ENCODE measurements at places on chromosomes 5 and 9.

DNA sequence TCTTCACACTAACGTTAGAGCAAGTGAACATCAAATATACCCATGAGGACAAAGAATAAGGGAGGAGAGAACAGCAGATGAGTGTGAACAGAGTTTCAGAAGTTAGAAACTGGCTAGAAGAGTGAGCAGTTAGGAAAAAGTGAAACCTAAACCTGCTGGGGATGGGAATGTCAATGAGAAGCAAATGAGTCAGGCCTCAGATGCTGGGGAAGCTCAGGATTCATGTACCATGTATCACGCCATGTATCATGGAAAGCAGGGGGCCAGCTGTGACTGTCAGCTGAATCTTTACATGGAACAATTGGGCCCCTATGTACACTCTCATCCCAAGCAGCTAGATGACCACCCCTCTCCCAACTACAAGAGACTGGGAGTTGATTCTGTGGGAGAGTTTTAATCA is 16.2 kb downstream of the GDF9 start:
- no peak for DNase-seq

- DNase-seq, result no peak
These were observed 530.2 kb upstream of the FAM174A start for GRCh38 chr5:100004969-100005368.

- no peak for DNase-seq
These were observed 21.2 kb downstream of the RASGEF1C start for GRCh38 chr5:180187767-180188166.

- DNase-seq, result no peak
These were observed 8.6 kb downstream of the HAPLN1 start for GRCh38 chr5:83711982-83712601.

GRCh38 chr5:7244208-7244607 is 151.7 kb upstream of the ADCY2 start:
- no peak for DNase-seq

DNA sequence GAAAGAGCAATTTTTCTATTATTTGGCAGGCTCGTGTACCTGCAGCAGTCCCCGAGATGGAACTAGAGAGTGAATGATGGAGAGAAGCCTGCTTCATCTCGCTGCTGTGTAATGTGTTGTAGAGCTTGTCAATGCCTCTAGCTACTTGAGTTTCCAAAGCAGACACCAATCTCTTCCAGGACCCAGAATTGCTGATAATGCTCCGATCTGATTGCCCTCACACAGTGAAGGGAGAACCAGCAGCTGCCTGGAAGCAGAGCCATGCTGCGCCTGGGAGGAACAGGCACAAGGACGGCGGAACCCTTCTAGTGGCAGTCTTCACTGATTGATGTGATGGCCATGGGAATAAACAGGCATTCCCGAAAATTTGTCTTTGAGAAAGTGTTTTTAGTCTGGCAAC is 288.0 kb downstream of the ICE1 start:
- no peak for DNase-seq

DNA sequence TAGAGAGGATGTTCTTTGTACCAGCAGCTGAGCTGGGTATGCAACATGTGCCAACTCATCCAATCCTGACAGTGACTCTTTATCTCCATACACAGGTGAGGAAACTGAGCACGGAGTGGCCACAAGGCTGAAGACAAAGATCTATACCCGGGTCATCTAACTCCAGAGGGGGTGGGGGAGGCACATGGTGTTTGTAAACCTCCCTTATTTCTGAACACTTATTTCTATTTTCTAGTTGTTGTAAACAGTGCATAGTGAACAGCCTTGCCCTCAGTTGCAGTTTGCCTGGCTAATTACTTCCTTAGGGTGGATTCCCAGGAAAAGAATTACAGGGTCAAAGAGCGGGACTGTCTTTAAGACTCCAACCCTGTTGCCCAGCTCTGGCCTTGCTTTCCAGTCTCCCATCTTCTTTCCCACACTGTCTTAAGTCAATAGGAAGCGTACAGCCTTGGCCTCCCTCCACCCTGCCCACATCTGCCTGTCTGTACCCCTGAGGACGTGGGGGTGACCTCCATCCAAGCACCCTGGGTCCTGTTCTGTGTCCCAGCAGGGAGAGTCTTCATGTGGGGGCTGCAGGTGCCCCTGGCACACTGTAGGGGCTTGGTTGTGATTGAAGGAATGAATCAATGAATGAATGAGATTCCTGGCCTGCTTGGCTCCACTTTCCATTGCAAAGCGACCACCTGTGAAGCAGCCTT is 13.2 kb upstream of the FIBCD1 start:
- no peak for DNase-seq

- DNase-seq, result no peak
These were observed 62.6 kb downstream of the SUSD1 start for GRCh38 chr9:112112519-112112918.

DNA sequence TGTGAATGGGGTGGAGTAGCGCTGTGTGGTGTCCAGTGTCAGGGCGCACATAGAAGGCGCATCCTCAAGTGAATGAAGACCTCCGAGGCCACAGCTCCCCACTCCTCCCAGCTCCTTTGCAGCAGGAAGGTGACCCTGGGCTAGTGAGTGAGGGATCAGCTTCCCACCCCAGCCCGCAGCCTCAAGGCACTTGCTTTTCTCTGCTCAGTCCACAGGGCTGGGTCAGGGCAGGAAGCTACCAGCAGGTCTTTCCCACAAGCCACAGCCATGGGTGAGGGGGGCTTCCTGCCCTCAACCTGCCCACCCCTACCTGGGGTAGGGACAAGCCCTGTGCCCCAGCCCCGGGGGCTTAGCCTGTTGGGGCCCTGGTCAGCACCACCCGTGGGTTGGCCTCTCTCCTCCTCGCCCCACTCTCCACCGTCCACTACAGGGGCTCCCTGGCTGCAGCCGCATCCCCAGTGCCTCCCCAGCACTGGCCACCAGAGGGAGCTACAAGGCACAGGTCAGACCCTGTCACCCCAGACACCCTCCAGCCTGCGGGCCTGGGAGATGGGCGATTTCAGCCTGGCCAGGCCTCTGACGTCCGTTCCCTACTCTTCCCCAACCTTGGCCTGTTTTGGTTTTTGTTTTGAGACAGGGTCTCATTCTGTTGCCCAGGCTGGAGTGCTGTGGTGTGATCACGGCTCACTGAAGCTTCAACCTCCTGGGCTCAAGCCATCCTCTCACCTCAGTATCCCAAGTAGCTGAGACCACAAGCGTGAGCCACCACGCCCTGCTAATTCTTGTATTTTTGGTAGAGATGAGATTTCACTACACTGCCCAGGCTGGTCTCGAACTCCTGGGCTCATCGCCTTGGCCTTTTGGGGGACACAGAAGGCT is 1.3 kb upstream of the ABCA2 start:
- no peak for DNase-seq

- DNase-seq, result no peak
These were observed 155.3 kb downstream of the SNX18 start for GRCh38 chr5:54672871-54673270.

GRCh38 chr9:123268199-123268464 is 254 bp downstream of the STRBP start:
- no peak for DNase-seq

- no peak for DNase-seq
These were observed 27.1 kb downstream of the MAP1B start for GRCh38 chr5:72134226-72134899.

GRCh38 chr5:90338712-90339372 is 70.7 kb downstream of the CETN3 start:
- no peak for DNase-seq

DNA sequence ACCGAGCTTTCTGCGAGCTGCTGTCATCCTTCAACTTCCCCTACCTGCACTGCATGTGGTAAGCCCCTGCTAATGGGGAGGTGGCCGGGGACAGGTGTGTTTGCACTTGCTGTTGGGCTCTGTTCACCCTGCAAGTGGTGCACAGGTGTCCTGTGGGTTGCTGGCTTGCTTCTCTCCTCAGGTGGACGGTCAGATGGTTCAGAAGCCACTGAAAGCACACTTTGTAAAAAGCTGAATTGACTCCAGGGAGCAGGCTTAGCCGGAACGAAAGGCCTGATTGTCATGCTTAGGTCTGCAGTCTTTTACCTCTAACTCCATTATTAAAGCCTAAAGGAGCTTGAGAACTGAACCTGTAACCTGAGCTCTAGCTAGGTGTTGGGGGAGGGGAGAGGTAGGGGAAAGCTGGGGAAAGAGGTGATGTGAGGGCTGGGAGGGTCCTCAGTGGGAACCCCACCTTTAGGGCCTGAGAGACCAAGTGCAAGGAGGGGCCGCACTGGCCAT is 37.6 kb downstream of the ACER2 start:
- no peak for DNase-seq

DNA sequence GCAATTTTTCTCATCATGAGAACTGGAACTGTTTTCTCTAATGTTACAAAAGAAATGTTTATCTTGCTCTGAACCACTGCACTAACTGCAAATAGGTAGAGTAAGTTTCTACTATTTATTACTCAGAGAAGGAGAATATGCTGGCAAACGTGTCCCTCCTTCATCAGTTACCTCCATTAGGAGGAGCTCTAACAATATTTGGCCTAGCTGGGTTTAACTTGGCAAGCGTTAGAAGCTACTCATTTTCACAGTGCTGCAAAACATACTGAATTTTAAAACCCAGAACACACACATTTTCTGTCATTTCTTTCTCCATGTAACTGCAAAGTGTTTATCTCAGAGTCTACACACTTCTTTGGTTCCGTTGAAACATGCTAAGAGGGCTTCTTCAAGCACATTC is 101.0 kb upstream of the GABRG2 start:
- peak; percentile 15 for DNase-seq

- no peak for DNase-seq
These were observed 63.2 kb downstream of the SLC44A1 start for GRCh38 chr9:105307591-105308130.

GRCh38 chr9:10855847-10856246 is 243.0 kb upstream of the PTPRD start:
- peak; percentile 4 for DNase-seq

GRCh38 chr5:175752826-175753535 is 95.1 kb downstream of the HRH2 start:
- DNase-seq, result peak; percentile 61

GRCh38 chr9:109600142-109600541 is 102.0 kb upstream of the PTPN3 start:
- no peak for DNase-seq

DNA sequence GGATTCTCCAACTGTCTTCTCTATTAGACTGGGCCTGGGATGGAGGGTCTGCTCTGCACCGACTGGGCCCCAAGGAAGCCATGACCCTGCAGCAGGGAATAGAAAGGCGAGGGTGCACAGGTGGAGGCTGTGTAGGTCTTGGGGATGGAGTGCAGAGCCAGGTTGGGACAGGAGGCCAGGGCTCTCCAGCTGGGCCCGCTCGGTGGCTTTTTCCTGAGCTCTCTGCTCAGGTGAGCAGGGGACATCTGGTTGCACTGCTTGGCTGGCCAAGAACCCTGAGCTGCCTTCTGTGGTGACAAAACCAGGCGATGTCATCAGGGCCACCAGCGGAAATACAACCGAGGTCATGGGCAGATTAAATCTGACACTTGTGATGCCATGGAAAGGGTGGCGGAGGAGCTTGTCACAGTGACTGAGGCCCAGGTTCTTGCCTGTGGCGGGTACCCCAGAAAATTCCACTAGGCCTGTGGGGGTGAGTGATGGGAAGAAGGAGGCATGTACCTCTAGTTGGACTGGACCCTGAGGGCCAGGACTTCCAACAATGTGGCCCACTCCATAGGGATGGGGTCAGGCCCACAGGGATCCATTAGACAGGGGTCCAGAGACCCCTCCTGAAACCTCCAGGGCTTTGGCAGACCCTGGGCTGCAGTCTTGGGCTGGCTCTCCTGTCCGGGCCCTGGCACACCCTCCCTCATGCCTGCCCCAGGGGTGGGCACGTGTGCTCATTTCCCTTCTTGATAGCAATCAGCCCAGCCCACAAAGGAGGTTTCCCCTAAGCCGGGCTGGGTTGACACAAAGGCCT is 4.4 kb upstream of the IL3 start:
- no peak for DNase-seq

DNA sequence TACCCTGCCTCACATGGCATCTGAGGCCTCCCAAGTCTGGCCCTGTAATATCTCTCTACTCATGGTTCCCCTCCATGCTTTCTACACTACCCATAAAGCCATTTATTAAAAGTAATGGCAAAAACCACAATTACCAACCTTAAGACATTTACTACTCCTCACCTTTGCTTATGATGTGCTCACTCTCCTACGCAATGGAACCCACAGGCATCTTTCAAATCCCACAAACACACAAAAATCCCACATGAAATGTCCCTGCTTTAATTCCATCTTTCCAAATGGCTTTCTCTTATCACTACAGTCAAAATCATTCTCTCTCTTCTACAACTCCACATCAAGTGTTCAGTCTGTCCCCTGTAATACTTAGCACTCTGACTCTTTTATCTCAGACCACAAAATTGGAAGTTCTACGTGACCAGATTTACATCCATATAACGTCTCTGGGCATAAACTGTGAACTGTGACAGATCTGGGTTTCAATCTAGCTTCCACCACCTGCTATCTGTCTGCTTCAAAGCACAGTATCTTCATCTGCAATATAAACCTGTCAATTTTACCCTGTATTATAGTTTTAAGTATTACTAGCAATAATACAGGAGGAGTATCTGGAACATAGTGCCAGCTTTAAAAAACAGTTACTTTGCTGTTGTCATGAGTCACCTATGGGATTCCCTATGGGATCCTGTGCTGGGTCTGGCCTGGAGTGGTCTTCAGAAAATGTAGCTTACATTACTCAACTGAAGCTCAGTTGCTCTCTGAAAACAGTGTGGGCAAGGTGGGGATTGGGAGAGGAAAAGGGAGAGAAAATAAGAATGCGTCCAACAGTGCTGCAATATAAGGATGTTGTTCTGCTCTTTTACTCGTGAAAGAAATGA is 137.1 kb upstream of the TRIM32 start:
- DNase-seq, result no peak

GRCh38 chr9:87581513-87581912 is 83.8 kb downstream of the DAPK1 start:
- no peak for DNase-seq

GRCh38 chr9:113692256-113692655 is 183.9 kb upstream of the ZNF618 start:
- DNase-seq, result no peak

GRCh38 chr5:92409134-92409533 is 1026.0 kb upstream of the ARRDC3 start:
- DNase-seq, result no peak

- no peak for DNase-seq
These were observed 66.4 kb upstream of the SUSD1 start for GRCh38 chr9:112241491-112241890.

GRCh38 chr9:128733256-128733655 is 9.3 kb upstream of the ZDHHC12 start:
- peak; percentile 92 for DNase-seq
